NCI-H1930 (cell line): ENCODE measurements at places on chromosomes 16 and 17.

- no peak for DNase-seq
These were observed 1.3 kb upstream of the CCDC92B start for GRCh38 chr17:2750721-2751120.

GRCh38 chr16:88649924-88650748, 717 bp downstream of the CYBA start:
- no peak for DNase-seq

- no peak for DNase-seq
These were observed 4.6 kb downstream of the IRF8 start for GRCh38 chr16:85903559-85903958.

DNA sequence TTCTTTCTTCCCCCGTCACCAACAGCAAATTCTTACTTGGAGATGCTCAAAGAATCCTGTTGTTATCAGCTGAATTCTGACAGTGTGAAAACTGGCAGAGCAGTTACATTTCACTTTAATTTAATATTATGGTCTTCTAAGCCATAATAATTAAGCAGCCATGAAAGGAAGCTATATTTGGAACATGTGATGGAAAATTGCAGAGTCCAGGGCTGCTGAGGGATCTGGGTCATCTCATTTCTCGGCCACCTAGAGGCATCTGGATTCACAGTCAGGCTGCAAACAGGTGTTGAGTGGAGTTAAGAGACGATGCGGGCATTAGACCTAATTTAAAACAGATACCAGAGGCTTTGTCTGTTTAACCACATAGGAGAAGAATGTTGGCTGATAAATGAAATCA, 38.4 kb downstream of the CHD9NB start:
- DNase-seq, result no peak

DNA sequence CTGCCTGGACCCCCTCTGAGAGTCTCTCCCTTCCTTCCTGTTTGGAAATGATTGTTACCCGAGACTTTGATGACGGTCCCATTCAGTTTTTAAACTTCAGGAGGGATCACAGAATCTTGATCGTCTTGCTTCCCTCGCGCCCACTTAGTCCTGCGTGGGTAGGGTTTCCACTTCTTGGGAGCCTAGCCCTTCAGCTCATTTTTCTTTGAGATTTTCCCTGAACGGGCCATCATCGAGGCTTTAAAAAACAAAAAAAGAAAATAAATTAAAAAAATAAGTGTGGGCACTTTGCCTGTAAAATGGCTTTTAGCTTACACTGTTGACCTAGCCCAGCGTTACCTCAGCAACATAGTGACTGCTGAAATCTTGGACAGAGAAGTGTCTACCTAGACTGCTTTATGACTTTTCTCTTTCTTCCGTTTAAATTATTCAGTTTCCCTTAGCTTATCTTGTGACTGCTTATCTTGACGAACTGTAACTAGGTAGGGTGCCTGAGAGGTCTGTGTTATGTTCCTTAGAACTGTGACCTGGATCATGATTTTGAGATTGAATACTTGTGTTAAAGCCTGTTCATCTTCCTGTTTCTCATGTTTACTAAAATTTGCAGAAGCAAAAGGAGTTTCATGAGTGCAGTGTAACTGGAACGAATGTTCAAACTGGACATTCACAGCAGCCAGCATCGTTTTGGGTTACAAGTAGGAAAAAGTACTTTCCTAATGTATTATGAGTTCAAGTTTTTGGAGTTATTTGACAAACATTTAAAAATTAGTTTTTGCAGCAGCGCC, 874 bp downstream of the WWP2 start:
- DNase-seq, result no peak

GRCh38 chr17:39096508-39097149, 54.8 kb downstream of the PLXDC1 start:
- no peak for DNase-seq

- no peak for DNase-seq
These were observed 45.2 kb downstream of the RNF112 start for GRCh38 chr17:19456016-19456927.

- no peak for DNase-seq
These were observed 5.1 kb downstream of the KIFC3 start for GRCh38 chr16:57797216-57797525.

GRCh38 chr16:30761427-30761927, 385 bp downstream of the CFAP119 start:
- DNase-seq, result no peak

DNA sequence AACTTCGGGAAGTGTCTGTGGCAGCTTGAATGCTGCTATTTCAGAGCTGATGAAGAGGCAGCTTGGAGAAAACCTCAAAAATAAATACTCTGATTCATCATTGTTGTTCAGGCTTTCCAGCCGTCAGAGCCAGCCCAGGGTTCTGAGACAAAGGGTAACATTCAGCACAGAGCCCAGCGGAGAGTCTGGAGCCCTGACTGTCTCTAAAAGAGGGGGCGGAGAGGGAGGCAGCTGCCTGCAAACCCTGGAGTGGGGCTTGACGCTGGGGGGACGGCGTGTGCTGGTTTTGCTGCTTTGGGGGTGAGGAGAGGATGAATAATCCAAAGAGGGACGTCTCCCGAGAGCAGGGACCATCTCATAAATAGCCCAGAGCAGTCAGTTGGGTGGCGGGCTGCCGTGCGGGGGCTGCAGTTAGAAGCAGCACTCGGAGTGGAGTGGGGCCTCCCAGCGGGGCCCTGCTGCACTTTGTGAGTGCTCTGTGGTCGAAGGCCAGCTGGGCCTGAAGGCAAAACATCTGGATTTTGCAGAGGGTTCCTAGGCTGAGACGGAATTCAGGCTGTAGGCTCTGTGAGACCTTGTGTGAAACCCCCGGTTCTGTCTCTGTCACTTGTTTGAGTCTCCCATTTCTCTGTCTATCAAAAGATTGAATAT, 237.8 kb downstream of the PRKCA start:
- no peak for DNase-seq

- DNase-seq, result no peak
These were observed 206.1 kb downstream of the KCNJ2 start for GRCh38 chr17:70375406-70375805.

DNA sequence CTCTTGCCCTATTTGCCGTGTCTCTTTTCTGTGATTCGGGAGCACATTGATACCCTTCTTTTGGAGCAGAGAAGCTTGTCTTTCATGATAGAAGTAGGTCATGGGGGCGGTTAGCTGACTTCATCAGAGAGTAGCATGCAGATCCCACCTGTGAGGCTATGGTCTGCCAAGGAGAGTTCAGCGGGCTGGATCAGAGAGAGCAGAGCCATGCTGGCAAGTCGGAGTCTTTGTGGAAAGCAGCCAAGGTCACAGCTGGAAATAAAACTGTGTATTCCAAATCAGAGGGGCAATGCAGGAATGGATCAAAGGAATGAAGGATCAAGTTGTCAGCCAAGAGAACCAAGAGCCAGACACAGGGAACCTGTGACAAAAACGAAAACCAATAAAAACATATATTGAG, 595.9 kb downstream of the WWOX start:
- no peak for DNase-seq

DNA sequence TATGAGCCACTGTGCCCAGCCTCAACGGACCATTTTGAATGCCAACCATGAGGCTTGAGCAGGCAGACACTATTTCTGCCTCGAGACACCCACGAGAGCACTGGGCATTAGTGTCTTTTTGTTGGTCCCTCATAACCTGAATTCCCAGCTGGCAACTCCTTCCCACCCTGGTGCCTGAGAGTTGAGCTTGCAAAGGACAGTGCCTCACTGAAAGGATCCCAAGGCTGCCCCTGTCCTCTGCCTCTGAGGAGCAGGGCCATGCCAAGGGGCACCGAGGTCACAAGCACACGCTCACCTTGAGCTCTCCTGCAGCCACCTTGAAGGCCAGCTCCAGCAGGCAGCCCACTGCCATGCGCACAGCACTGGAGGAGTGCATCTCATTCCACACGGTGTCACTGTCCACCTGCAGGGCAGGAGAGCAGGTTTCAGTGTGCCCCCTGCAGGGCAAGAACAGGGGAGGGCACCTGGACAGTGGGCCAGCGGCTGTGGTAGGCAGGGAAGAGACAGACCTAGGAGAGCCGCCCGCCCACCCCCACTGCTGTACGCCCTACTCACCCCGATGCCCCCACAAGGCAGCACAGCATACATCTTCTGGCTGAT, 12.8 kb downstream of the G6PC3 start:
- DNase-seq, result no peak

- DNase-seq, result peak; percentile 16
These were observed 2.3 kb downstream of the NGFR start for GRCh38 chr17:49497148-49498028.

GRCh38 chr17:68228817-68229570, 18.8 kb upstream of the AMZ2 start:
- DNase-seq, result no peak

DNA sequence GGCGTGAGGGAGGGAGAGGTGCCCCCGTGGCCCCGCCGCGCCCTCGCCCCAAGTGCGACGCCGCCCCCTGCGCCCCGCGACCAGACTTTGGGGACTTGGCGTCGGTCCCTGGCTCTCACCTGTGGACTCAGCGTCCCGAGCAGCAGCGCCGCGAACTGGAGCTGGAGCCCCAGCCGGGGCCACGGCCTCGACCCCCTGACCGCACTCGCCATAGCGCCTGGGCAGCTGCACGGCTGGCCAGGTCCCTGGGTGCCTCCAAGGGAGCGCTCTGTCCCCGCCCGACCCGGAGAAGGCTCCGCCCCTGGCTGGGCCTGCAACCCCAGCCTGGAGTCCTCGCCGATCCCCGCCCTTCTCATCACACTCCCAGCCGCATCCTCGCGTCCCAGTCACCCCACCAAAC, at the start of gene ERN2:
Gene ERN2, minus strand, starts transcription at position 247 of the 400 bp plus-strand sequence. Its CDS starts 35 bp downstream, at position 212.
- no peak for DNase-seq

GRCh38 chr16:20897253-20897897, 2.8 kb downstream of the DCUN1D3 start:
- DNase-seq, result no peak

GRCh38 chr17:48970224-48970623, 1.8 kb upstream of the GIP start:
- no peak for DNase-seq

GRCh38 chr17:673200-673681, 41.4 kb downstream of the VPS53 start:
- no peak for DNase-seq
